Activated naive CD4-positive, alpha-beta T cell treated with Interleukin-2 at 50 U/mL for 16 hours (primary cell): ENCODE measurements at places on chromosomes 2 and 18.

GRCh38 chr2:40093021-40093675 lies 314.1 kb upstream of the THUMPD2 start:
- no peak for DNase-seq

GRCh38 chr2:20592106-20593071 lies 58.5 kb downstream of the HS1BP3 start:
- no peak for DNase-seq

DNA sequence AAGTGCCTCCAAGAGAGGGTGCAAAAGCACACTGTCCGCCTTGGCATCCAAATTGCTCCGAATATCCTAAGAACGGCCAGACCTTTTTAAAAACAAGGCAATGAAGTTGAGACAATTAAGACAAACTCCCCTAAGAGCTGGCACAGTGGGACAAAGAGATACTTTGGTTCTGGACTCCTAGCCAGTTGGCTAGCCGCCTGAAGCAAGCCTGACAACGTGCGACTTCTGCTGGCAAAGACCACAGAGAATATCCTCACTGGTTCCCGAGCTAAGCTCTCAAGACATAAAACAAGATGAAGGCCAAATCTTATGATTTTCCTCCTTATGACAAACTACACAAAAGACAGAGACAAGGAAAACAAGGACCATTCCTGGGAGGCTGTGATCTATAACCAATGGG lies 32.7 kb downstream of the CHRNA1 start:
- DNase-seq: no peak

GRCh38 chr2:192060161-192060560 lies 134.6 kb downstream of the TMEFF2 start:
- DNase-seq: no peak

- no peak for DNase-seq
Measured at GRCh38 chr2:177489719-177490301, 97.2 kb downstream of the AGPS start.

DNA sequence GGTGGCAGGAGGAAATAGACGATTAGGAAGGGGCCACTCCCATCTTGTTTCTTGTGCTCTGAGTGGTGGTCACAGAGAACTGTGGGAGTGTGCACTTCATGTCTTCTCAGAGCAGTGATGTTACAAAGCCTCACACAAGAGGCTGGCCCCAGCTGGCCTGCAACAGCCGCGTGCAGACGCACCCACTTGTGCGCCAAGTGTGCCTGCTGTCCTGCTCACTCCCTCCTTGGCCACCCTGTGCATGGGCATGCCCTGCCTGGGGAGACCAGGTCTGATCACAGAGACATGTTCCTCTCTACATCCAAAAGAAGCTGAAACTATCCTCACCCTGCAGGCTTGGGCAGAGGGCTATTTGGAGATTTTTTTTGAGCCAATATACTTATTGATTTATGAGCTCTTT lies 108.4 kb downstream of the MRO start:
- DNase-seq: no peak

- DNase-seq: no peak
Measured at GRCh38 chr18:10142056-10142455, 228.2 kb downstream of the VAPA start.

- no peak for DNase-seq
Measured at GRCh38 chr2:66696374-66696773, 261.4 kb downstream of the MEIS1 start.

DNA sequence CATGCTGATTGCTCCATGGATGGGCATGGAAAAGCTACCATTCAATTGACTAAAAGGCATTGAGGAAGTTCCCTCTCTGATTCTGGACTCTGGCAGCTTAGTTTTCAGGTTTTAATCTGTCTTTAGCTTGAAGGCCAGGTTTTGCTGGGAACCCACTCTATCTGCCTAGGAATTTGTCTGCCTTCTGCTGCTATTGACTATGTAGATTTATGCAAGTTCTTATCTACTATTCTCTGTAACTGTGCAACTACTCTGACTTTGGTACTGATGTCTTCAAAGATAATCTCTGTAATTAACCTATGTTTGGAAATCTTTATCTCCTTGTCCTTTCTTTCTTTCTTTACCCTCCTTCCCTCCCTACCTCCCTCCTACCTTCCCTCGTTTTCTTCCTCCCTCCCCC lies 178.8 kb downstream of the DSEL start:
- DNase-seq: no peak

DNA sequence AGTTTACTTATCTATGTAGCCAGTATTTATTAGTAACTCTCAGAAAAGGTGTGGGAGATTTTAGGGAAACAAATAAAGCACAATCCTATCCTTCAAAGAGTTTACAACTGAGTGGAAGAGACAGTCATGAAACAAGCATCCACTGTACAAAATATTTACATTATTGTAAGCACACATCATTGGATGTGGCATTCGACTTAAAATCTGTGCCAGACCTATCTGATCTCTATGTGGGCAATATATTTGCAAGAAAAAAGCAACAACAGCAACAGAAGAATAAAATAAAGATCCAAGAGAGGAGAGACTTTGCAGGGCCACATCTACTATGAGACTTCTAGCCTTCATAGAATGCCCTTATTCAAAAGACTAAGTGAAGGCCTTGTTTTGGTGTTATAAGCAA lies 882.1 kb upstream of the PIK3C3 start:
- no peak for DNase-seq

DNA sequence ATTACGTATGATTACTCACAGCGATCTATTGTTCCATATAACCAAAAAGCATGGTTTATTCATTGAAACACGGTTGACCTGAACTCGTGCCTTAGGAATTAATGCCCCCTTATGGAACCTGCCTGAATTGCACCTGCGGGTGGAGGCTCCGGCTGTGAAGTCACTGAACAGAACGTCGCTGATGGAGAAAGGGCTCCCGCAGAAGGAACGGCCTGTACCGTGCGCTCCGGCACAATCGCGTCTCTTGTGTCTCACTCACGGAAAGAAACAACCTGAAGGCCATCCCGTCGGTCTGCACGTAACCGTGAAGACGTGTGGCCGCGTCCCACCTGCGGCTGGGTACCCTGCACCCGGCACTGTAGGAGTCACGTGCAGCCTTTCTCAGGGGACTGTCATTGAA lies 133.1 kb downstream of the NFATC1 start:
- peak; percentile 78 for DNase-seq

GRCh38 chr2:189409647-189410046 lies 31.6 kb upstream of the WDR75 start:
- DNase-seq: no peak

- no peak for DNase-seq
Measured at GRCh38 chr2:158779621-158780020, 15.5 kb upstream of the DAPL1 start.

- peak; percentile 9 for DNase-seq
Measured at GRCh38 chr2:150487537-150488429, at the start of gene RND3. Gene RND3 (minus strand): TSS chr2:150487667. CDS start chr2:150487417, 250 bp downstream.

DNA sequence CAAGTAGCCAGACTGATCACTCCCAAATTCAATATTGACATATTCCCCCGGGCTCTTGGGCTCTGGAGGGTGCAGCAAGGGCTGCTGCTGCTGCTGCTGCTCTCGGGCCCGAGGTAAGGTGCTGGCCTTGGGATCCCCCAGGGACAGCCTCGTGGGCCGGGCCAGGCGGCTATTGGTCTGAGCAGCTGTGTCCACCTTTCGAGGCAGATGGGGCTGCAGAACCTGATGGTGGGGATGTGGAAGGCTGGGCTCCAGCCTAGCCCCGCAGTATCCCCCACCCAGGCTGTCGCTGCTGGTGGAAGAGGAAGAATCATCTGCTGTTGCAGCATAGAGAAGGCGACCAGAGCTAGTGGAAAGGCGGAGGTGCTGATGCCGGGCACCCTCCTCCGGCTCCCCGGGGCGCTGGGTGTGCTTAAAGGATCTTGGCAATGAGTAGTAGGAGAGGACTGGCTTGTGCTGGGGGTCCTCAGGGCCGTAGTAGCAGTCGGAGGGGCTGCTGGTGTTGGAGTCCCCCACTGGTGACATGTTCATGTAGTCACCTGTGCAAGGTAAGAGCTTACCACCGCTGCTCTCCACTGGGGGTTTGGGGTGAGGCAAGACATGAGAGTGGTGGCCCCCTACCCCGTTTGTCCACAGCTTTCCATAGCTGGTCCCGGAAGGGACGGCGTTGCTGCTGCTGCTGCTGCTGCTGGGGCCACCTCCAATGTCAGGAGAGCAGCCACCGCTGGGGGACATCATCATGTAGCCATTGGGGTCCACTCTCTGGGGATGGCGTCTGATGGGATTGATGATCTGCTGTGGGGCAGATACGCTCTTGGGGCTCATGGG lies 3.4 kb downstream of the IRS1 start:
- DNase-seq: no peak

DNA sequence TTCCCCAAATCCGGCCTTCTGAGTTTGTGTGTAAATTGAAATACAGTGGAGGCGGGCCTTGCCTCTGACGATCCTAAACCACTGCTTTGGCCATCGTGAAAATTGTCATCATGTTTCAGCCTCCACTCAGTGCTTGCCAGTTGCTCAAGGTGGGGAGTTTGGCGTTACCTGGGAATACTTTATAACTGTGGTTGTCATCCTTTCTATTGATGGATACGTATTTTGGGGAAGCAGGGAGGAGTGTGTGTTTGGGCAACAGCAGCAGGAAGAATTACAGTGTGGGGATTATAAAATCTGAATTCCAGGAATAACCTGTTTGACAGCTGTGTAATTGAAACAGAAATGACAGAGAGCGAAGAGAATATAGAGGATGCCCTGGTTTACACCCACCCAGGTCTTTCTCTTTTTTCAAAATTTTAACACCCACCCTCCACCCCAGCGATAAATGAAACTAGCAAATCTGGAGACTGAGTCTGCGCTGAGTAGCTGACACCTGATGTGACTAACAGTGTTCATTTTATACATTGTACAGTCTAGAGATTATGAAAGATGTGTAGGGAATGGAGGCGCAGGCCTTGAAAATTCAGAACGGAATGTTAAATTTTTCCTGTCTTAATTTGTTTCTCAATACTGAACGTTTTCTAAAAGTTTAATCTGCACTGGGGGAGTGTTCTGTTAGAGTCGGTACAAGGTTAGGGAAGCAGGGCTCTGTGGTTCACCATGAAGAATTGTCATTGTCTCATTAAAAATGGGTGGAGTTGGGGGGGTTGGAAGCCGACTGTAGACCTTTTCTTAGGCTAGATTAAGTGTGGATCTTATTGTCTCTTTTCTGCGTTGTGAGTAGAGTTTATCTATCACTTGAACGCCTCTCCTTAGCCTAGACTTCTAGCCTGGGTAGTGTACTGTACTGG lies 1.6 kb downstream of the MAP4K4 start:
- peak; percentile 52 for DNase-seq

- peak; percentile 48 for DNase-seq
Measured at GRCh38 chr2:28547906-28548600, 52.2 kb downstream of the PLB1 start.

GRCh38 chr2:150450765-150451164 lies 36.7 kb downstream of the RND3 start:
- DNase-seq: no peak

DNA sequence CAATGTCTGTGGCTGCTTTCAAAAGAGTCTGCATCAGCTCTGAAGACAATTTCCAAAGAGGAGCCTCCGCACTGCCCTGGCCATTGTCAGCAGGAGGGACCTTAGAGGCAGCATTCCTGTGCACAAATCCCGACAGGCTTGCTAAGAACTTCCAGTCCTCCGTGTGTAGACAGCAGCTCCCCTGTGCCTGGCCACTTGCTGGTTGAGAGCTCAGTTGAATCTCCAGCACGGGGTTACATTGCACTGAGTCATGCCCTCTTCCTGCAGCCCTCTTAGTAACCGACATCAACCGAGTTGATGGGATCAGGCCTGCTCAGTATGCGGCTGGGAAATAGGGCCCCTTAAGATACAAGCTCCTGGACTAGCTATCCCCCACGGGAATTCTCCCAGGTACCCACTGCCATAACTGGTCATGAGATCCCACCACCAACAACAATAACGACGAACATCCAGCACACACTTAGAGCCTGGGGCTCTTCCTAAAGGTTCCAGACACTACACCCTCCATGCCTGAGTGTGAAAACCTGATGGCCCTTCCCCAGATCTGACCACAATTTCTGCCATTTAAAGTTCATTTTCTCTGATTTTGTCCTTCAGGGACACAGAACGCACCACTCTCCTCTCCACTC lies 12.0 kb downstream of the ATP6V1B1 start:
- DNase-seq: no peak

GRCh38 chr2:101112772-101113157 lies 38.4 kb downstream of the TBC1D8 start:
- no peak for DNase-seq

DNA sequence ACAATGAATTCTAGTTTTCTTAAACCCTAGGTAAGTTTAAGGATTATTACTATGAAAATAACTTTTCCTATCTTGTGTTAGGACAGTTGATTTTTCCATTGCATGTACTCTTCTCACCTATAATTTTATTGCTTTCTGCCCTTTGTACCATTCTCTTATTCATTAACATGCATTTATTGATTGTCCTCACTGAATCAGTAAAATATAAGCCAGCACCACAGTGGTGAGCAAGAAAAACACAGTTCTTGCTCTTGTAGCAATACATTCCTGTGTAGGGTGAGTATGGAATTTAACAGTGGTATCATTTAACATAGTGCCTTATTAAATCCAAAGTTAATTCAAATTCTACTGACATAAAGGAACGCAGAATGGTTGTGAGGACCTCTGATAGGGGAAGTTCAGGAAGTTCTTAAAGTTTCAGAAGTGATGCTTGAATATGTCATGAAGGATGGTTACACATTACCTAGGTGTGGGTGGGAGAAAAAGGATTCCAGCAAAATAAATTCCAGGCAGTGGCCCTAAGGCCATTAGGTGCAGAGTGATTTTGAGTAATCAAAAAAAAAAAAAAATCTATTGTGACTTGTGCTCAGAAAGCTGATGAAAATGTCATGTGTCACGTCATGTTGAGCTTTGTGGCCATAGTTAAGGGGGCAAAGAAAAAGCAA lies 104.7 kb upstream of the DSEL start:
- DNase-seq: no peak

- no peak for DNase-seq
Measured at GRCh38 chr18:48629730-48630324, 91.0 kb downstream of the CTIF start.

- no peak for DNase-seq
Measured at GRCh38 chr2:68755071-68755470, 20.5 kb downstream of the ARHGAP25 start.
